ENCODE measurements at places on chromosomes 2 and 18.

DNA sequence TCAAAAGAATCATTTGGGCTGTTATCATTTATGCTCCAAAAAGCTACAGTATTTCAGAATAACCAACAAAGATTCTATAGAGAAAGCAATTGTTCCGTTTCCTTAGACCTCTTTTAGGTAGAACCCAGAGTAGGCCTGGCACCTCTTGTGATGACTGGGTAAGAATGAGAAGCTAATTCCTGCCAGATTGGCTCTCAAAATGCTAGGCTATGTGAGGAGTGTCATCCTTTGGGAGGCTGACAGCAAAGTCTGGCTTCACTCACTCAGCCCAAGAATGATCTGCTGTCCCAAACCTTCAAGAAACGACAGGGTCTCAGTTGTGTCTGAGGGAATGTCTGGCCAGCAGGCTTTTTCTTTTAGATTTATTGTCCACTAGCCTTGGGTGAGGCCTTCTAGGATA lies 4.5 kb downstream of the CERS6 start:
- DNase-seq, result no peak

- no peak for DNase-seq
Measured at GRCh38 chr2:117212562-117212961, 601.9 kb upstream of the DDX18 start.

- no peak for DNase-seq
Measured at GRCh38 chr18:12770469-12771219, 67.8 kb downstream of the PSMG2 start.

GRCh38 chr18:54857499-54857898 lies 29.2 kb downstream of the RAB27B start:
- DNase-seq, result no peak

GRCh38 chr2:14700753-14701152 lies 68.2 kb downstream of the LRATD1 start:
- DNase-seq, result no peak

DNA sequence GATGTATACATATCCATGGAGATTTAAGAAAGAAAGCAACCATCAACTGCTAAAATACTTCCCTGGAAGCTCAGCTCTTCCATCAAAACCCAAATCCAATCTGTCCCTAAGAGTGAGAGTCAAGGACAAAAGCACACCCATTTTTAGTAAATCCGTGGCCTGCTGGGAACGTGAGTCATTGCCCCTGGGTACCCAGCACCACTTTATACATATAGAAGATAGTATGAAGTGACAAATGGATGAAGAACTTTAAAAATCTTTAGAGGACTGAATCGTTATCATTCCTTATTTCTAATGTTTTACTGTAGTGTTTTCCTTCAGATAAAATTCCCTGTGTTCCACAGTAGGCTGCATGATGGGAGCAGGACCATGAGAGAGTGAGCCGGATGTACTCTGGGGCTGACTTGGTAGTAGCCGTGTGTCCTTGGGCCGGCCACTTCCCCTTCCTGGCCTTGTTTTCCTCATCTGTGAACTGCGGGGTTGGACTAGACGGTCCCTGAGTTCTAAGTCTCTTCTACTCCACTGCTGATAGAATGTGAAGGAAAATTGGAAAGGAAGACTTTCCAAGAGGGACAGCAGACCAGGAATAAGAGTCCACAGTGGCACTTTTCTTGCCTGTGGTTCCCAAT lies 28.5 kb upstream of the CEP68 start:
- DNase-seq, result peak; percentile 51

DNA sequence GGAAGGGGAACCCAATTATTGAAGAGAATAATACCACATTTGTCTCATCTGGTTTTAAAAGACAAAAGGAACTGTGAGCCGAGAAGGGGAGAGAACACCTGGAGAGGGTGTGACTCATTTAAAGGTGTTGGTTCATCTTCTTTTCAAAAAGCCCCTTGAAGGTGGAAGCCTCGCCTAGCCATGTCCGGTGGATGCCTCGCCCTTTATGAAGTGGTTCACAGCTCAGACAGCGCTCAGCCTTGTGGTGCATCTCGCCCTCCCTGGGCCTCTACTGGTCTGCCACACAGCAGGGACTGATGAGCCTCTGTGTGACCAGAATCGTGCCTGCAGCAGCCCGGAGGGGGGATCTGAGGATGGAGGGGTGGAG lies 290.0 kb upstream of the CXCR4 start:
- DNase-seq, result no peak

DNA sequence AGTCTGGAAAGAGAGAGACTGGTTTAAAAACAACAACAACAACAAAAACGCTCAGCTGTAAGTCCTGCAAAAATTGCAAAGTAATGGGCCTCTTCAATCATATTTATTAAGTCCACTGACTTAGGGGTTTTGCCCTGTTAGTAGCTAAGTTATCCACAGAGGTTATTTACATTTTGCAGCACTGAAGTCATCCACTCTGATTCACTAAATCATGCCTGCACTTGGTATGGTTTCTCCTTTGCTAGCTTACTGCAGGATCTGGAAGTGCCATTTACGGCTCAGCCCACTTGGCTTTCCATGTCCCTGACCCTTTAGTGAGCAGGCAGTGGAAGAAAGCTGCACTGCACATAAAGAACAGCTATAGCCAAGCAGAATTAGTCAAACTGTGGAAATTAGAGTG lies 484.4 kb downstream of the NRXN1 start:
- no peak for DNase-seq

DNA sequence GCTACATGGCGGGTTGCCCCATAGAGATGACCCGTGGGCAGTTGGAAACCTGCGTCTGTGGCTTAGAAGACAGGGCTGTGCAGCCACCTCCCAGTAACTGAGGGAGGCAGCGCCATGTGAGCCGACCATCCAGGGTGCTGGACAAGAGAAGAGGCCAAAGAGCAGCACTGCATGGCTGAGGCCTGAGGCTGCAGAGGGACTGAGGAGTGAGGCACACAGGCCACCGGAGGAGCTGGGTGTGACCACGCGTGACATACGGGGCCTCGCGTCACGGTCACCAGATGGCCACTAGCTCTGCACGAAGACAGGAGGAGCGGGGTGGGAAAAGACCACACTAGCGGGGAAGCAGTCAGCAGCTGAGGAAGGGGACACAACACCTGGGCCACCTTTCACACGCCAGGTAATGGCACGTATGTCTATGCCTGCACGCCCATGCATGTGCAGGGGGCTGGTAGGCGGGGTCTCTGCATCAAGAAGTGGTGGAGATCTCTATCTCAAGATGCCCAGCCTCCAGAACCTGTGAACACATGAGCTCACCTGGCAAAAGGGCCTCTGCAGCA lies 61.4 kb downstream of the NDUFA10 start:
- no peak for DNase-seq

DNA sequence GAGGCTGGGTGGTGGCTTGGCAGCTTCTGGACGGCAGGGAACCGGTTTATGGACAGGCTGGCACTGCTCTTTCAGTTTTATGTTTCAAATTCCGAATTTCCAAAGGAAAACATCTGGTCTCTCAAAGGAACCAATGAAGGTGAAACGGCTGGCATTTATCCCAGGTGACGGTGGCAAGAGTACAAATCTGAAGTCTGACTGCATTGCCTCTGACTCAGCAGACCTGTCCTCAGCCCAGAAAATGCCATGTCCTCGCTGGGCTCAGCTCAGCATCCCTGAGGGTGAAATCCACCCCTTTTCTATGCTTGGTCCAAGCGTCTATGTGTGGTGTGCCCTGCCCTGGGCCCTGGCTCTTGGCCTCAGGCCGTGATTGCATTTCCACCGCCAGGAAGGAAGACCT lies 38.1 kb downstream of the NAPG start:
- no peak for DNase-seq

GRCh38 chr2:67309281-67309680 lies 87.9 kb upstream of the ETAA1 start:
- no peak for DNase-seq

- DNase-seq, result no peak
Measured at GRCh38 chr2:127664065-127664894, 11.1 kb downstream of the LIMS2 start.

DNA sequence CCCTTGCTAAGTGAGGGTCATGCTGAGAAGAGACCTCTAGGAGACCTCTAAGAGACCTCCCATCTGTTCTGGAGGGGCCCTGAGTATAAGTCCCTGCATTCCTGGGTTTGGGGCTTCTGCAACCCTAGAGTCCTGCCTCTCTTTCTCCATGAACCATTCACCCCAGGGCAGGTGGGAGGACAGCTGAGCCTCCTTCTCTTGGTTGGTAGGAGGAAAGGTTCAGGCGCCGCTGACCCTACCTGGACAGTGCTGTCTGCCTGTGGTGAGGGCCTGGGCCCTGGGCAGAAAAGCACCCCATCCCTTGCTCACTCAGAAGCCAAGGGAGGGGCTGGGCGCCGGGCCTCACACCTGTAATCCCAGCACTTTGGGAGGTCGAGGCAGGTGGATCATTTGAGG lies 604 bp upstream of the VIL1 start:
- DNase-seq, result no peak

GRCh38 chr2:186060744-186061440 lies 322.3 kb downstream of the FSIP2 start:
- DNase-seq, result no peak

GRCh38 chr2:36338827-36339145 lies 16.8 kb upstream of the CRIM1 start:
- no peak for DNase-seq

Measured in CD14-positive monocyte (primary cell).